Activated CD4-positive, CD25-positive, alpha-beta regulatory T cell (primary cell): ENCODE measurements at places on chromosomes 12 and 14.

DNA sequence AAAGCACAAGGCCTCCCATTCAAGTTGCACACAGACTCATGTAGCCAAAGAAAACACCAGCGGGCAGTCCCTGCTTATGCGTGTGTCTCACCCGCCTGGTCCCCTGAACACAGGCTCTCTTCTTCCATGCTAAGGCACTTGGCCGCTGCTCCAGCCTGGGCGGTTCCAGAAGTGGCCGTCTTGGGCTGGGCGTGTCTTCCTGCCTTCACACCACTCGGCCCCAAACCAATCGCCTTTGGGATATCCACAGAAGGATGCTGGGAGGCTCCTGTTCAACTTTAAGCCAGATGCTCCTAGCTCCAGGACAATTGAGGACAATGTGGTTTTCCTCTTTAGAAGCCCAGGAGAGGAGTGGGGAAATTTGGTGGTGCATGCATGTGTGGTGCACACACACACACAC lies 2.2 kb downstream of the SCARB1 start:
- no peak for DNase-seq

DNA sequence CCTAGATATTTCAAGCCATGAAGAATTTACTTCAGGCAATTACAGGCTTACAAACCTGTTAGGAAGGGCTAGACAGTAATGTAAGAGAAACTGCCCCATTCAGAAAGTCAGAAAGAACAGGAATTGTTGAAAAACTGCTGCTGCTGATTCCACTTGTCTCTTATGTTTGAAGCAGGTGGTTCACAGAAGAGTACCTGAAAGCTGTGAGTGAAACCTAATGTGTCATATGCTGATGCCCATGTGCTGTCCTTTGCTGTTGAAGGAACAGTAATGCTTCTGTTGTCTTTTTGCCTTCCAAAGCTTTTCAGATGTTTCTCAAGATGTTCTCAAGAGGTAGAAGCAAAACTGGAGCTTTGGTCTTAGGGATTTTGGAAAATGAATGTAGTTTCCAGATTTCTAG lies 39.0 kb downstream of the MNAT1 start:
- DNase-seq: no peak

DNA sequence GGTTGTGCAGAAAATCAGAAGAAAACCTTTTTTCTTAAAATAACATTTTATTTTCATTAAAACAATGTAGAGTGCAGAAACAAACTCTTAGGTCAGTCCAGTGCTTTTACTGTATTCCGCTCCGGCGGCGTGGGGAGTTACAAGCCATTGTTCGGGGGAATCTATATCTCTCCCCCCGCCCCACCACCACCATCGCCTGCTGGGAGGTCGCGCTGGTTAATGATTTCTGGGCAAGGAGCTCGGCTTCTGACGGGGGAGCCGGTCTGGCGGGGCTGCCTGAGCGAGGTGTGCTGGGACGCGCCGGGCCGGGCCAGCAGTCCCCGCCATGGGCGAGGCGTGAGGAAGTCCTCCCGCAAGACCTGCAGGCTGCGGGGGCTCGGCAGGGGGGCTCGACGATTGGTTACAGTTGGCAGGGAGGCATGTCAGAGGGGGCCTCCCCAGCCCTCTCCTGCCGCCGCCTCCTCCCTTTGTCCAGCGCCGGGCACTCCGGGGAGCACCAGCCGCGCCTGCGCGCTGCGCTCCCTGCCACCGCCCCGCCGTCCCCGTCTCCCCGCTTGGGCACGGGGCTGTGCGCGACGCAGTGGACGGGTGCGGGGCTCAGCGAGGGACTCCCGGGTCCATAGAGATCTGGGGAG lies 1.0 kb upstream of the DUSP6 start:
- no peak for DNase-seq

- no peak for DNase-seq
Measured at GRCh38 chr12:49054524-49054923, 6.1 kb downstream of the KMT2D start.

DNA sequence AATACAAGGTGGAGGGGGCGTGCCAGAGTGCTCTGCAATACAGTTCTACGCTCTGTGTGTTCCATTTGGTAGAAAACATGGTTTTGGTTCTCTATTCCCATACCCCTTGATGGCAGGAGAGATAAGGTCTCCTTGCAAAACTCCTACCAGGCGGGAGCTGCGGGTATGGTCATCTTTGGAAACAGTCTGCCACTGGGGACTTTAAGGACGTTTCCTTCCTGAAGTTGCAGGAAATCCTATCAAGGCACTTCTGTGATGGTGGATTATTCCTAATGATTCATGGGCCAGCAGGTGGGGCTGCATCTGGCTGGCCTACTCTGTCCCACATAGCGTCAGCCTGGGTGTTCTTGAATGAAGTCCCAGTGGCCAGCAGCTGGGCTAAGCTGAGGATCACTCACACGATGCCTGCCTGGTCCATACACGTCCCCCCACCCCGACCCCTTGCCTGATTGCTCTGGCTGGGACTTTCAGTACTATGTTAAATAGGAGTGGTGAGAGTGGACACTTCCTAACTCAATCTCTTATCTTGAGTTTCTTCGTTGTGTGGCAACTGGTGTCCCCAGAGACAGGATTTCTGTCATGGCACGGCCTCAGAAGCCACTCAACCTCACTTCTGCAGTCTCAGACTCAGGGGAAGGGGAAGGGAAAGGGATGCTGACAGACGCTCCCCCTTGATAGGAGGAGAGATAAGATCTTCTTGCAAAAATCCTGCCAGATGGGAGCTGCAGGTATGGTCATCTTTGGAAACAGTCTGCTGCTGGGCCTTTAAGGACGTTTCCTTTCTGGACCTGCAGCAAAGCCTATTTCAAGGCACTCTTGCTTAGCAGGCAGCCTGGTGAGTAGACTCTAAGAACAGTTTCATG lies 61.0 kb upstream of the FKBP4 start:
- no peak for DNase-seq

DNA sequence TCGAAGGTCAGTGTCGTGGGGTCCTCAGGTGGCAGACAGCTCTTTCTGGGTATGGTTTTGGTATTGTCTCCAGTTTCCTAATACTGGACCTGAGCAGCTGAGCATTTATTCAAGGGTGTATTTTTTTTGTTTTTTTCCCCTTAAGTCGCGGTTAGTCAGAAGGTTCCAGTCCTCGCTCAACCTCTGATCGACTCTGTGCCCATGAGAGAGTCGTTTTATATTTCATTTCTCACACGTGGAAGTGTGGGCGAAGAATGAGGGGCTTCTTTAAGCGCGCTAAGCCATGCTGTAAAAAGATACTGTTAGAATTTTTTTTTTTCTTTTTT lies 499 bp downstream of the MIPOL1 start:
- DNase-seq: no peak

DNA sequence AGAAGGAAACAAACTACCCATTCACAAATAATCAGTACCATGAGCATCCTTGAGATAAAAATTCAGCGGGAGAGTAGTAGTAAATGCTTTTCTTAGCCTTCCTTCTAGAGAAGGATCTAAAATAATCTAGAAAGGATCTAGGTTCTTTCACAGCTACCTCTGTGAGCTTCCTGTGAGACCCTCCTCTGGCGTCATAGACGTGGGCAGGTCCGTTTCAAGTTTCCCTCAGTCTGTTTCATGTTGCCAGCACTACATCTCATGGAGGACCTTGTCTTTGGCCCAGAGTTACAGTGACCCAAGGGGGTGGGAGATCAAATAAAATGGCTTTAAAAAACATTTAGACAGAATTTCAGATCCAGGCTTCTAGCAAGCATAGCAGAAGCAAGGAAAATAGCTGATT lies 13.6 kb downstream of the DAAM1 start:
- no peak for DNase-seq

GRCh38 chr12:106301611-106302321 lies 767 bp upstream of the TCP11L2 start:
- peak; percentile 15 for DNase-seq

- no peak for DNase-seq
Measured at GRCh38 chr14:55152052-55152753, 23.2 kb downstream of the LGALS3 start.

DNA sequence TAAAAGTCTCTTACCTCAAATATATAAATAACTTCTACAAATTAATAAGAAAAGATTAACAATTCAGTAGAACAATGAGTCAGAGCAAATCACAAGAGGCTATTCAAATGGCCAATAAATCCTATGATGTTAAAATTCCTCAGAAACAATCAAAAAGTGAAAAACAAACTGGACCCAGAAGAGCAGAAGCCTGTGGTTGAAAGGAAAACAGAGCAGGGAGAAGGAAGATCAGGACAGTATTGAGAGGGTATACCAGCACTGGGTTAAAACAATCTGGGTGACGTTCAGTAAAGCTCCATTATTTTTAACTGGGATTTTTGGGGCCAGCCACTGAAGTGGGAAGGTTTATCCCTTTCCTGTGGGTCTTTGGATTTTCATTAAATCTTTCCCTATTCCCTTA lies 39.7 kb upstream of the PCED1B start:
- no peak for DNase-seq

DNA sequence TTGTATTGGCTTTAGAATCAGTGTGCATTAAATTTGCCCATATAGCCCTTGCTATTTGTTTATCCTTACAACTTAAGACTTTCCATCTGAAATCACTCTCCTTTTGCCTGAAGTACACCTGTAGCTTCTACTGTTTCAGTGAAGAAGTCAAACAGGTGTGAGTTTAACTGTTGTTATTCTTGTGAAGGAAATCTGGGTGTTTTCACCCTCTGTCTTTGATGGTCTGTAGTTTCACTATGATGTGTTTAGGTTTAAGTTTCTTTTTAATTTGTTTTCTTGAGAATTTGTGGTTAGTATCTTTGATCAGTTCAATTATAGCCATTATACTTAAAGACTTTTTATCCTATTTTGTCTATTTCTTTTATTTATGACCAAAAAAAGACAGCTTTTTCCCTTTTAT lies 68.9 kb upstream of the BBS10 start:
- no peak for DNase-seq

DNA sequence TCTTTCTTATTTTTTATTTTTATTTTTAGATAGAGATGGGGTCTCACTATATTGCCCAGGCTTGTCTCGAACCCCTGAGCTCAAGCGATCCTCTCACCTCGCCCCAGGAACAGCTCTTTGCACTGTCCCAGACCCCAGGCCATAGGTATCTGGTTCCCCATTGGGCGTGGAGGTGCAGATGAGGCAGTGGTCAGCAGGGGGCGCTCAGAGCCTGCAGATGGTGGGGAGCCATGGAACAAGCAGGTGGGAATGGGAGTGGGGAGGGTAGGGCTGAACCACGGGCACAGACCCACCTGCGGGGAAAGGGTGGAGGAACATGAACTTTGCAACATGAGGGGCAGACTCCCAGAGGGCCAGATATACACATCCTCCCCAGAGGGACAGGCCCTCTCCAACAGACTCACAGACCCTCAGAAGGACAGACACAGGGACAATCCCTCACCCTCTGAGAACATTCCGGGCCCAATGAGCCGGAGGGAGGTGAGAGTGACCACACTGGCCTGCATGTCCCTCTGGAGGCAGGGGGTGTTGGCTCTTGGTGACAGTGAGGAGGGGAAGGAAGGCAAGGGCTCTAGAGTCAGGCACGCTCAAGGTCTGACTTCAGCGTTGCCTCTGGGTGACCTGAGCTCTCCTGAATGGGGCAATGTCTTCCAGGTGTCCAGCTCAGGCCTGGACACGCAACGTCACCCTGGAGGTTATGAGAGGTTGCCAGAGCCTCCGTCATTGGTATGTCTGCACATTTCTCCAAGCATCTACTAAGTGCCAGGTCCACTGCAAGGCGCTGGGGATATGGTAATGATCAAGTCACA lies 34.9 kb downstream of the KRT80 start:
- peak; percentile 60 for DNase-seq

DNA sequence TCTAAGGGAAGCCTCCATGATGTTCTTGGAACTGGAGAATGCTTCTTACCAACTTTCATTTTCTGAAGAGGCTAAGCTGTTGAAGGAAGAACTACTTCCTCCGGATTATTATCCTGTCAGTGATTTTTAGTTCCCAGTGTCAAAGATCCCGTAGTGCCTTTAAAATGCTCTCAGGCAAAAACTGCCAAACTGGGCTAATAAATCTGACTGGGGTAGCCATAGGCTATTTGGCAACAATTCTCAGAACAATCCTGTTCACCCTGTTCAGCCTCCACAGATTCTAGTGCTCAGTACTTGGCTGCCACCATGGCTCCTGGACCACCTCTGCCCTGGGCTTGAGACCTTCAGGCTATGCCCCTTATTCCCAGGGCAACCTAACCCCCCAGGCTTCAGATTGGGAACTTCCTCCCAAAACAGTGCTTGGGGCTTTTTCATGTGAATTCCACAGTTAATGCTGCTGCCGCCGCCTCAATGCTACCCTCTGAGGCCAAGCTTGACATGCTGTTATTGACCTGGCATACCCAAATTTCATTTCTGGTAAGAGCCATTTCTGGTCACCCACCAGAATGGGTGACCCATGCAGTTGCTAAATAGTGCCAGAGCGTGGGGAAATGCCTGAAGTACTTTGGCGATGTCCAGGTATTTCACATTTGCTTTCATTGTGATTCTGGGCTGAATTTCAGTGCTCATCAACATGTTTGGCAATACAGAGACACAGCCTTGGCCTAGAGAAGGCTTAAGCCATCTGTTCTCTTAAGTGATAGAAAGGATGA lies 110.0 kb upstream of the ARHGAP5 start:
- no peak for DNase-seq

- DNase-seq: no peak
Measured at GRCh38 chr14:37051680-37052079, 120.7 kb downstream of the SLC25A21 start.

DNA sequence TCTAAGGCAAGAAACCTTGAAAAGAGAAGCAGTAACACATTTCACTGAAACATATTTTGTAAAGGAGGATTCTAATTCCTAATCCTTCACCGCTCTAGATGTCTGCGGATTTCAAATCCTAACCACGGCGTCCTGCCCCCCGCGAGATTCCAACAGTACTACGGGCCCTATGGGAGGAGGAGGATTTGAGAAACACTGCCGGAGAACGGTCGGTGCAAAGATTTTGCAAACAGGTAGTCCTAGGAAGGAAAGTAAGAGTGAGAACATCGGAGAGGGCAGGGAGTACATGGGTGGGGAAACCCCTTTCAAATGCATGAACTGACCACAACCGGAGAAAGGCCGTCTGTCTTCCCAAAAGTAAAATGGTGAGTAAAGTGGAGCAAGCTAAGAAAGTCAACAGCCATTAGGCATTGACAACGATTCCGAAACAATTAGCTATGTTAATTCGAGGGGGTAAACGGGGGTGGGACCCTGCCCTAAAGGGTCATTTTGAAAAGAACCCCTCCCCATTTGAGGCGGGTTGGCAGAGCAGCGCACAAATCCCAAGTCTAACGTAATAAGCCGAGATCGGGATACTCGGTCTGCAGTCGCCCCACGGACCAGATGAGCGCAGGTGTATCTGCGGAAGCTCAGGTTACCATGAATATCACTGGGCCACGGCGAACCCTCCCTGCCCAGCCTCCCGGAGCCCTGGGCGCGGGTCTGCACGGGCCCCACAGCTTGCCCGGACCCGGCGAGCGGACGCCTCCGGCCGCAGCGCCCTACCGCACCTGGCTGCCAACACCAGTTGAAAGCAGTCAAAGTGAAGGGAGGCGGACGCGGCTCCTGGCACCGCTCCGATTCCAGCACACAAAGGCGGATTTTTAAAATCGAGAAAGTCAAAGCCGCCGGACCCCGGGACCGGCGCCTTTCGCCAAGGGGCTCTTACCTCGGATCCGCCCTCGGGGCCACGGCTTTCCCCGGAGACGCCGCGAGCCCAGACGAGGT lies 662 bp downstream of the EPS8 start:
- DNase-seq: no peak

GRCh38 chr12:121186826-121187225 lies 23.1 kb upstream of the P2RX4 start:
- DNase-seq: no peak

GRCh38 chr14:31106768-31107167 lies 80.6 kb upstream of the STRN3 start:
- DNase-seq: no peak
